ENCODE measurements at places on chromosomes 11 and 22.

GRCh38 chr22:32817137-32817730, 15.7 kb downstream of the TIMP3 start:
- no peak for DNase-seq

DNA sequence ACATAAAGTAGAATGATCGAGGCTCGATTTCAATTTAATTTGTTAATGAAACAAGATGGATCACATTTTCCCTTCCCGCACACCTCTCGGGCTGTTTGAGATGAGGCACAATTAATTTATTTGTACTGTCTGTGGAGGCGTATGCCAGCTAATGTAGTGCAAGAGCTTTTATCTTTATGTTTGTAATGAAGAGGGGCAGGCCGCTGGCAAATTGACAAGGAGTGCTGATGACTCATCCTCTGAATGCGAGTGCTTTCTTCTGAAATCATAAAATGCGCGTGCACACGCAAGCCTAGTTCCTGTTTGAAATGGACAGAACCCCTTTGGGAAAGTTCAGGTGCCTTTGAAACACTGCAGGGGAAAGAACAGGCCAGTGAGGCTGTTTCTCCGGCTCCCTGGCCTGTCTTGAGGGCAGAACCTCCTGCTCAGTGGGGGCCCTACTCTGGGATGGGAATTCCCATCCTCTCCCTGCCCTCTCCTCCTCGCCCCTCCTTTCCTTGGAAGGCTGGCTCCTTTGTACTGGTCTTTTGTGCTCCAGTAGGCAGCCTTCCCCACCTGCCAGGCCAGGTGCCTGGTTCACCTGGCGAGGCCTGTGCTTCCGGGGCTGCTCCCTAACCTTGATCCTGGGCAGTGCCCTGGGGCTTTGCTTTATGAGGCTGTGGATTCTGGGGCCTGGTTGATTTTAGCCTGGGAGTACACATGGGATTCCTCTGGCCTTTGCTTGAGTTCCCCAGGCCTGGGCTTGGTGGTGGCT, 50.3 kb downstream of the TEAD1 start:
- DNase-seq, result no peak

- no peak for DNase-seq
These were observed 33.9 kb downstream of the TSG101 start for GRCh38 chr11:18492888-18493287.

DNA sequence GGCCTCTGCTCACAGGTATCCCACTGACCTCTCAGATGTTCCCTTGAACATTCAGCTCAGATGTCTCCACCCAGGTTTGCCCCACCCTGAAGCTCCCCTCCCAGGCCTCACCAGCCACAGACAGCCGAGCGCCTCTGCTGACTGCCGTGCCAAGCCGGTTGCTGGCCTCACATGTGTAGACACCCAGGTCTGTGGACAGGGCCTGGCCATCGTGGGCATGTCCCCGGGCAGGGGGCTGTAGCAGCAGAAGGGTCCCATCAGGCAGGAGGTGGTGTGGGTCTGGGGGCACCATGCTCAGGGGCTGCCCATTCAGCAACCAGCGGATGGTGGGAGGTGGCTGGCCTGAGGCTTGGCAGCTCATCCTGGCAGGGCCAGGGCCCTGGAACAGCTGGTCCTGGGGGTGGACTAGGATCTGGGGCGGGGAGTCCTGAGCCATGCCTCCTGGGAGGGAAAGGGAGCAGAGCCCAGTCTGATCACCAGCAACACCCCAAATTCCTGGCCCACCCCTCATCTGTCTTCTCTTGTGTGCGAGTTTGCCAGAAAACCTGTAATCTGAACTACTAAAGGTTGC, 759 bp downstream of the ROBO4 start:
- no peak for DNase-seq

DNA sequence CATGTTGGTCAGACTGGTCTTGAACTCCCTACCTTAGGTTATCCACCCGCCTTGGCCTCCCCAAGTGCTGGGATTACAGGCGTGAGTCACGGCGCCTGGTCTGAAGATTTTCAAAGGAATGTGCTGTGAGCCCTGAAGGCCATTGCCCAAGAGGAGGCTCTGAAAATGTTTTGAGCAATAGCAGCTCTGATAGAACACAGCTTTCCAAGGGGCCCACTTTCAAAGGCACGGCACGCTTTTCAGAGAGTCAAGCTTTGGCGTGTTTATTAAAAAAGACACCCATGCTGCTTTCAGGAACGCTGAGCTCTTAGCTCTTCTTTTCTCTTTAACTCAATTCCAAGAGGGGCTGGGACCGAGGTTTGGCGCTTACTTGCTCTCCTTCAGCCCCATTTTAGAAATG, 73.8 kb upstream of the CDON start:
- DNase-seq, result no peak

GRCh38 chr11:32417806-32418205, 17.5 kb downstream of the WT1 start:
- no peak for DNase-seq

DNA sequence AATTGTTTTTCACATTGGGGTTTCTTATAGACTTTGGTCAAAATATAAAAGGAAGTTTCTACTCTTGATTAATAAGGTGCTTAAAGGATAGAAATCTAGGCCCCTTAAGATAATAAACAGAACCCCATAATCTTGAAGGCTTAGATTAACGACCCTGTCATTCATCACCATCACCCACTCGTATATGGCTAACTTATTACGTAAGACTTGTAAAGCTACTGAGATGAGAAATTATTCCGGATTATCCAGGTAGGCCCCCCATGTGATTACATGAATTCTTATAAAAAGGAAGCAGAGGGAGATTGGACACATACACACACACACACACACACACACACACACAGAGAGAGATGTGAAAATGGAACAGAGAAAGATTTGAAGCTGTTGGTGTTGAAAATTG, 1489.2 kb upstream of the TENM4 start:
- no peak for DNase-seq

- no peak for DNase-seq
These were observed 41.8 kb downstream of the GDPD4 start for GRCh38 chr11:77259641-77260040.

DNA sequence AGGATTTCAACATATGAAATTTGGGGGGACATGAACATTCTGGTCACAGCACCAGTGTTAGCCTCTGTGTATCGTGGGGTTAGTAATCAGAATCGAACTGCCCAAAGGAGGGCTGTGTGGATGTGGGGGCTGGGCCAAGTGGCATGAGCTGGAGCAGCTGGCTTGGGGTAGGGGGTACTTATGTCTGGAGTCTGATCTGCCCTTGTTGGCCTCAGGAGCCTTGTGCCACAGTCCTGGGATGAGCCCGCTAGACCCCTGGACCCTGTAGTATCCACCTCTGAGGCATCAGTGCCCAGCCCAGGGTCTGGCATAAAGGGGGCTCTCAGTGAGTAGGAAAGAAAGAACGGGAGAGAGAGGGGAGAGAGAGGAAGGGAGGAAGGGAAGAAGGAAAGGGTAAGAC, 67.3 kb downstream of the LRRC32 start:
- DNase-seq, result no peak

DNA sequence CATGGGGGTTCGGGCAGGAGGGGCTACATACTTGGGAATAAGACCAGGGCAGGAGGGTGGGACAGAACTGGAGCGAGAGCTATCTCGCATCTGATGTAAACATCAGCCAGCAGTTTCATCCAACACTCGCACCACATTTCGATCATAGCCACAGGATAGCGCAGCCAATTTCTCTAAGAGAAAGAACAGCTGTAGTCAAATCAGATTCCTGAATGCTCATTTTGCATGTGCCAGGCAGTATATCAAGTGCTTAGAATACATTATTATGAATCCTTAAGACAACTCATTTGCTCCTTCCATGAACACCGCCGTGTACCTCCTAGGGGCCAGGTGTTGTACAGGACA, 14.5 kb downstream of the DGCR2 start:
- DNase-seq, result no peak

DNA sequence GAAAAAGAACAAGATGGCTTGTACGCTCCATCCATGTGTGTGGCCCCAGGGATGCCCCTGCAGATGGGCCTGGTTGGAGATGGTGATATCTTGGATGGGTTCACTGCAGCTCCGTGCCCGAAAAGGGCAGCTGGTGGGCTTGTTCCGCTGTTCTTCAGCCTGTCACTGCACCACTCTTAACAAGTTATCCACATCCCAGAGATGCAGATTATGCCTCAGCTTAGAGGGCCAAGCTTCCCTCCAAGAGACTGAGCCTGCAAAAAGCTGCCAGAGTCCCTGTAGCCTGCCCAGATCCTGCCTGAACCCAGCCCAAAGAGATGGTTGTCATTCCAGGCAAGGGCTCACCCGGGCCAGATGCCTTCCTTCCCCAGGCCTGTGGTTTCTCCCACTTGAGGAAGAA, 308.0 kb downstream of the OPCML start:
- no peak for DNase-seq

DNA sequence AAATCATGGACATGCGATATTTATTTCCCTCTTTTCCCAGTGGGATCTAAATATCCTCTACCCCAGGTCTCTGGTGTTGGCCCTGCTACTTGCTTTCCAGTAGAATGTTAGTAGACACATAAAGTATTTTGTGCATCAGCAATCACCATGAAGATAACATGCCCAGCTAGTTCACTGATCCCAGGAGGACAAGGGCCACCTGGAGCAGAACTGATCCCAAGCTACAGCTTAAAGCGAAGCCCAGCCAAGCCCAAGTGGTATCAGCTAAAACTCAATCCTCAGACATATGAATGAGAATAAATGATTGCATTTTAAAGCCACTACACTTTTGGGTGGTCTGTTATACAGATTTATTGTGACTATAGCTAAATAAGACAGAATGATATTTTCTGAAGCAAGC, 516.2 kb downstream of the INSC start:
- no peak for DNase-seq

DNA sequence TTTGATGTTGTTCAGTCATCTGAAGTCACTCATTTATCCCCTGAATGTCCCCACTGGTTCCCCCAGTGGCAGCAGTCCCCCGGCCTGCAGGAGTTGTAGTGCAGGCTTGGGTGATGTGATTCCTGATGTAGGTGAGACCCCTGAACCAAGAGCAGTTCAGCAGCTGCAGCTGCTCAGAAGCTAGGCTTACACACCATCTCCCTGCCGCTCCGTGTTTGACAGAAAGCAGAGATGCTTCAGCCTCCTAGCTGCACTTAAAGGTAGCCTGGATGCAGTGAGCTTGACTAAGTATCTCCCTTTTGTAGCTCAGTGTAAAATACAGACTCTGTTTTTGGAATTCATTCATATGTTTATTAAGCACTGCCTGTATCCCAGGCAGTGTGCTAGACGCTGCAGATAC, 47.3 kb downstream of the C22orf31 start:
- no peak for DNase-seq

GRCh38 chr11:124745270-124745834, 5.6 kb downstream of the NRGN start:
- DNase-seq, result no peak

GRCh38 chr11:83285151-83285770, 906 bp downstream of the CCDC90B start:
- DNase-seq, result no peak

- no peak for DNase-seq
These were observed 48.4 kb downstream of the ELP4 start for GRCh38 chr11:31558001-31558400.

DNA sequence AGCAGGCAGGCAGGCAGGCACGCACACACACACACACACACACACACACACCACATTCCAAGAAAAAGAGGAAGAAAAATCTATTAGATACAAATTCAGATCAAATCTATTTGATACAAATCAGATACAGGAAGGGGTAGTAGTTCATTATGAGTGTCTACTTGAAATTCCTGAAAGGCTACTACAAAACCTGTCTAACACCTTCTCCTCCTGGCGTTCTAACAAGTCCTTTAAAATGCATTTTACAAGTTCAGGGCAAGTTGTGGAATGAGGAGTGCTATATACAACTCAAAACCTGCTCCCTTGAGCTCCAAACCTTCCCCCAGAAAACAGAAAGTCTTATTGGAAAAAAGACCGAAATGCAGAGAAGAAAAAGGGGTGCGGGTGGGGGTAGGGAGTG, 476 bp downstream of the ARHGAP32 start:
- DNase-seq, result no peak

DNA sequence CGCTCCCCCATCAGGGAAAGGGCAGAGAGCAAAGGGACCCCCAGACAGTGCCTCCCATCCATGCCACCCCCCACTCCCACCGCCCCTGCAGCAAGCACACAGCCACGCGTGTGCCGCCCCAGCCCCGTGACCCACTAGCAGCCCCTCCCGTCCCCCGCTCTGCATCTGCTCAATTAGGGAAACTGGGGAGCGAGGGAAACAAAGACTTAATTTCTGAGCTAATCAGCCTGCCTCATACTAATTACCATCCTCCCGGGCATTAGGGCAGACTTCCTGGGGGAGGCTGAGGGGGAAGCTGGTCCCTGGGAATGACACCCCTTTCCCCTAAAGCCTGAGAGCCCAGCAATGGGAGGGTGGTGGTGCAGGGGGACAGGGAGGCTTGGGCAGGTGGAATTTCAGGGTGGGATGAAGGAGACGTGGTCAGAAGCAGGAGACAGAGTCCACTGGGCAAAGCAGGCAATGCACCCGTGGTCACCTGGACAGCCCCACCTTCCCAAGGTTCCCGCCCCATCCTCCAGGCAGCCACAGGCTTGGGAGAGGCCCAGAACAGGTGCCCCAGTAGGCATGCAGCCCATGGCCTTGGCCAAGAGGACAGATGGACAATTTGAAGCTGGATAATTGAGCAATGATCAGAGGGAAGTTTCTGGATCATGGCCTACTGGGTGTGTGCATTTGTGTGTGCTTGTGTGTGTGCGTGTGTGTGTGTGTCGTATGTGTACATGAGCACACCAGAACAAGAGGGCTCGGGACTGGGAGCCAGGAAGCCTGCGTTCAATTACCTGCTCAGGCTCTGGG, 20.6 kb downstream of the ELFN2 start:
- DNase-seq, result no peak

DNA sequence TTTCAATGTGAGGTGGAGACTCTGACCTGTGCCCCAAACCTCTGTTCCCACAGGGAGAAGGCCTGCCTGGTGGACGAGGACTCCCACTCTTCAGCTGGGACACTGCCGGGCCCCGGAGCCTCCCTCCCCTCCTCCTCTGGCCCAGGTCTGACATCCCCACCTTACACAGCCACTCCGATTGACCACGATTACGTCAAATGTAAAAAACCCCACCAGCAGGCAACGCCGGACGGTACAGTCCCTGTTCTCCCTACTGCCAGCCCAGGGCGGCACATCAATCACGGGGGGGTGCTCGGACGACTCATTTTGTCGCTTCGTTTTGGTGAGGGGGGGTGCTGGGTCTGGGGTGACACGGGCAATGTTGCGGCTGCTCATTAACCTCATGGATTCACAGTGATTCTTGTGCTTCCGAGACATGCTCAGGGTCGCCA, 83.3 kb upstream of the SUSD2 start:
- DNase-seq, result no peak

DNA sequence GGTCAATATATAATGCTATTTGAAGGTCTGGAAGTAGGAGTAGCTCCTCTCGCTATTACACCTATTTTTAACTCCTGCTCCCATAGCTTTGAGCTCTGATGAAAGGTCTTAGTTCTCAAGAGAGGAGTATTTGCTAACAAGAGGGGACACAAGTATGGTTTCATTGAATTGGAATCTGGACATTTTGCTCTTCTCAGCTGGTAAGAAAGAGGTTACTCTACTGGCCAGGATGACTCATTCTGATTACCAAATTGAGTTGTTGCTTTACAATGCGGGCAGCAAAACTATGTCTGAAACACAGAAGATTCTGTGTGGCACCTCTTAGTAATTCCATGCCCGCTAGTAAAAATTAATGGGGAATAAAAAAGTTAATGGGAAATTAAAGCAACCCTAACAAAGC, 63.6 kb upstream of the EP300 start:
- DNase-seq, result no peak
